ENCODE measurements at places on chromosomes 2 and 18. TPM values are rescaled to one million over a fixed set of nuclear protein-coding genes. Genes with fewer than 3 reads are reported as not detected.

The CGREF1 gene
- total RNA-seq = 13.9 TPM

DNA sequence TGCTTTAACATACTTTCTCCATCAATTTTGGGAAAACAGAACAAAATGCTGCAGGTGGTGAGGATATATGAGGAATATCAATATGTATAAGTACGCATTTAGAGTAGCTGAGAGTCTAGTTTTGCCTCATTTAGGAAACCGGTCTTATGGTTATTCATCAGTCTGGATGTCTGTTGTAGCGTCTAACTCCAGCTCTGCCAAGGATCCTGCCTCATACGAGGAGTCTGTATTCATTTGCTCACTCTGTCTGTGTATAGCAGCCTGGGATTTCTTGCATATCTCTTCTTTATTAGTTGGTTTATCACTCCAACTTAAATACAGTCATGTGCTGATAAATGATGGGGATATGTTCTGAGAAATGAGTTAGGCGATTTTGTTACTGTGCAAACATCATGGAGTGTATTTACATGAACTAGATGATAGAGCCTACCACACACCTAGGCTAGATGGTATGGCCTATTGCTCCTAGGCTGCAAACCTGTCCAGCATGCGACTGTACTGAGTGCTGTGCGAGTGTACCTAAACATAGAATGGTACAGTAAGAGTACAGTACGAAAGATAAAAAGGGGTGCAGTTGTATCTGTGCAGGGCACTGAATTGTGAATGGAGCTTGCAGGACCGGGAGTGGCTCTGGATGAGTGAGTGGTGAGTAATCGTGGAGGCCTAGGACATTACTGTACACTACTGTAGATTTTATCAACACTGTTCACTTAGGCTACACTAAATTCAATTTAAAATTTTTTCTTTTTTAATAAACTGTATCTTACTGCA is 148.1 kb downstream of the ZNF407 start:
- peak; percentile 15 for DNase-seq

The FZD7 gene
- total RNA-seq = 0.13 TPM

- DNase-seq = no peak
These were observed 195.1 kb downstream of the C1D start for GRCh38 chr2:67867735-67868134.

- DNase-seq = no peak
These were observed 39.4 kb downstream of the MAP4K4 start for GRCh38 chr2:101736861-101737291.
